Activated CD4-positive, alpha-beta T cell treated with anti-CD3 and anti-CD28 coated beads, Interleukin-2, amount 50 U/mL, for 48 hours (primary cell): ENCODE measurements at places on chromosomes 6 and 20.

- no peak for DNase-seq
Observed at GRCh38 chr6:24223115-24223919, 97.3 kb downstream of the NRSN1 start.

DNA sequence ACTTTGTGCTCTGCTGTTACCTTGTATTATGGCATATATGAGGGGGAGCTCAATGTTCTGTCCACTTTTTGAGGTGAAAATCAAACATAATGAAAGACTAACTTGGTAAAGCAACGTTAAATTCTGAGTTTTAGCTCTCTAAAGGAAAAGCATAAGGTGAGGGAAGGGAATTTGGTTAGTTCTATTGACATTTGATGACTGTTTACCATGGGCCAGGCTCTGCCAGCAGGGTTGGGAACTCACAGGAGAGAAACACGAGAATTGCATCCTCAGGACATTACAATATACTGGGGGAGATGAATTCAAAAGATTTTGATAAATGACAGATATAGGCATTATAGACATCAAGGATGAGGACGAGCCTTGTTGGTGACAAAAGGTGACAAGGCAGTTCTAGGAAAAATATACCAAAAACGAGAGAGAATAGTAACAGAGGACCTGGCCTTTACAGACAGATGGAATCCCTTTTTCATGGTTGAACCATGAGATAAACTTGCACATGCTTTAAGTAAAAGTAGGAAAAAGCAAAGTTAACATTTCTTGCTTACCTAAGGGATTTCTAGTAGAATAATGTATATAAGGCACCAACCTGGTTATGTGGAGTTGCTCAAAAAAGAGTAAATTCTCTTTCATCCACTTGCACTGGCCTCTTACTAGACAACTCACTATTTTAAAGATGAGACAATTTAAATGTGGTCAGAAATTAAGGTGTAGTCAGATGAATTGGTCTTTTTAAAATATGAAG is 191.4 kb downstream of the NKAIN2 start:
- no peak for DNase-seq

- DNase-seq: no peak
Observed at GRCh38 chr6:5091210-5092069, 6.3 kb downstream of the PPP1R3G start.

DNA sequence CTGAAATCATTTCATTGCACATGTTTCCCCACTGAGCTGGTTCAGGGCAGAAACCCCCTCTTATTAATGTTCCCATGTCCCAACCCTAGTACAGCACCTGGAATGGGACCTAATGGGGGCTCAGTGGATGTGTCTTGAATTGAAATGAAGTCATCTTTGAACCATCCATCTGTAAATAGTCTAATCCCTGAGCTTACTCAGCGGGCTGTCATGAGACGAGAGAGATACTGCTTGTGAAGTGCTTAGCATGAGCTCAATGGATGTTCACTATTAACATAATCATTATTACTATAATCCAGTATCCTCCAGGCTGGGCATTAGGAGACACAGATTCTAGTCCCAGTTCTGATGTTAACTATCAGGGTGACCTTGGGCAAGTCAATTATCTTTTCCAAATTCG is 106.6 kb upstream of the LRFN2 start:
- no peak for DNase-seq

DNA sequence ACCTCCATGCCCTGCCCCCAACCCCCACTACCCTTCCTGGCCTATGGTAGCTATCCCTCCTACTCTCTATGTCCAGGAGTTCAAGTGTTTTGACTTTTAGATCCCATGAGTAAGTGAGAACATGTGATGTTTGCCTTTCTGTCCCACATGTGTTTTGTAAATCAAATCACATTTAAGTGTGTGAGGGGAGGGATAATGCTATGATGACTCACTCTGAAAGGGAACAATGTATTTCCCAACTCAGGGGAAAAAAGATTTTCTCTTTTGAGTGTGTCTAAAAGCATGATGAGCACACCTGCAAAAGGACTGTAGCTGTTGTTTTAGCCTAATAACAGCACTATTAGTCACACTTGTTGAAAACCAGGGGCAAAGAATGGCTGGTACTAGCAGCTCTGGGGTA is 193.7 kb downstream of the GJA10 start:
- no peak for DNase-seq

GRCh38 chr20:18613553-18613952 is 25.7 kb downstream of the DTD1 start:
- no peak for DNase-seq

GRCh38 chr6:27280064-27280539 is 32.0 kb downstream of the POM121L2 start:
- DNase-seq: peak; percentile 50

GRCh38 chr6:34568341-34569201 is 12.4 kb upstream of the SPDEF start:
- DNase-seq: no peak
